ENCODE measurements at places on chromosomes 11 and 22.
A peak's percentile ranks its signal among the peaks of the same experiment; 100 is the strongest.

- ATAC-seq, result peak; percentile 55
Measured at GRCh38 chr22:23591201-23591791, 11.2 kb upstream of the IGLL1 start.

DNA sequence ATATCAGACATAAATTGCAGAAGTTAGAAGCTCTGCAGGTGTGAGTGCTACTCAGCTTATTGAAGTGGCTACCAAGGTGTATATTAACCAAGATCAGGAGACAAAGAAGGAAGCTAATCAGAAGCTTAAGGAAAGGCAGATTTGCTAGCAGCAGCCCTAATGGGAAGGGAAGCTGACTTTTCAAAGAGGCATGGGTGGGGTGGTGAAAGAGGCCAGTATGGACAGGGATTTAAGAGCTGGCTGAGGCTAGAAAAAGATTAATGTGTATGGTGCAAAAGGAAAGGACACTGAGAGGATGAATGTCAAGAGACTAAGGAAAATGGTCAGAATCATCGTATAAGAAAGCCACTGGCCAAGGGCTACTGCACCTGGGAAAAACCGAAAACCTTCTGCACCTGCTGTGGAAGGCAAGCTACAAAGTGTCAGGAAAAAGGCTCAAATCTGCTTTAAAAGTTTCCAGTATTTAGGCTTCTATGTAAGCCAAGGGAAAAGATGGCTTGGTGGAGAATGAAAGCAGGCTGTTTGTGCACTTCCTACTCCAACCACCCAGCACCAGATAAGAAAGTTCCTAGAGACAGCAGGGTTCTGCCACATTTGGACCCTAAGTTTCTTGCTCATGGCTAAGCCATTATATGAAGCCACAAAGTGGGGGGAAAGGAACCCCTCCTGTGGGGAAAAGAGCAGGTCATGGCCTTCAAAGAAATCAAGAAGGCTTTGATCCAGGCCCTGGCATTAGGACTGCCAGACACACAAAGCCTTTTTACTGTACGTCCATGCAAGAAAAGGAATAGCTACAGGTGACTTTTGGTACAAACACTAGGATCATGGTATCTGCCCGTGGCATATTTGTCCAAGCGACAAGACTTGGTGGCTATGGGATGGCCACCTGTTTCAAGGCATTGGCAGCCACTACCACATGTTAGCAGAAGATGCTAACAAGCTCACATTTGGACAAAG, 40.9 kb upstream of the GLYAT start:
- ATAC-seq, result no peak

DNA sequence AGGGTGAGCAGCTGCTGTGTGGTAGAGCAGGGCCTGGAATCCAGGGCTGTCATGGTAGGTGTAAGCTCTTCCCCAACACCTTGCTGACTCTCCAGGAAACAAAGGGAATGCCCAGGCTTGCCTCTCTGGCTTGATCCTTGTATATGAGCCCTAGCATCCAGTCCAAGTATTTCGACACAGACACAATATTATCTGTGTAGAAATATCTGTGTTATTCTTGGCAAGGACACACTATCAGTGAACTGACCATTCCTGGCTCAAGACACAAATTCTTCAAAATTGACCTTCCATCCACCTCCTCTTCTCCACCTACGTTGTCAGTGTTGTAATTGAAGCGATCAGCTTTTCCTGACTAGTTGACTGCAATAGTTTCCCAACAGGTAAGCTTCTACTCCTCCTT, 312.0 kb upstream of the NARS2 start:
- ATAC-seq, result no peak

GRCh38 chr22:49268924-49269323, 558.7 kb downstream of the BRD1 start:
- no peak for ATAC-seq

DNA sequence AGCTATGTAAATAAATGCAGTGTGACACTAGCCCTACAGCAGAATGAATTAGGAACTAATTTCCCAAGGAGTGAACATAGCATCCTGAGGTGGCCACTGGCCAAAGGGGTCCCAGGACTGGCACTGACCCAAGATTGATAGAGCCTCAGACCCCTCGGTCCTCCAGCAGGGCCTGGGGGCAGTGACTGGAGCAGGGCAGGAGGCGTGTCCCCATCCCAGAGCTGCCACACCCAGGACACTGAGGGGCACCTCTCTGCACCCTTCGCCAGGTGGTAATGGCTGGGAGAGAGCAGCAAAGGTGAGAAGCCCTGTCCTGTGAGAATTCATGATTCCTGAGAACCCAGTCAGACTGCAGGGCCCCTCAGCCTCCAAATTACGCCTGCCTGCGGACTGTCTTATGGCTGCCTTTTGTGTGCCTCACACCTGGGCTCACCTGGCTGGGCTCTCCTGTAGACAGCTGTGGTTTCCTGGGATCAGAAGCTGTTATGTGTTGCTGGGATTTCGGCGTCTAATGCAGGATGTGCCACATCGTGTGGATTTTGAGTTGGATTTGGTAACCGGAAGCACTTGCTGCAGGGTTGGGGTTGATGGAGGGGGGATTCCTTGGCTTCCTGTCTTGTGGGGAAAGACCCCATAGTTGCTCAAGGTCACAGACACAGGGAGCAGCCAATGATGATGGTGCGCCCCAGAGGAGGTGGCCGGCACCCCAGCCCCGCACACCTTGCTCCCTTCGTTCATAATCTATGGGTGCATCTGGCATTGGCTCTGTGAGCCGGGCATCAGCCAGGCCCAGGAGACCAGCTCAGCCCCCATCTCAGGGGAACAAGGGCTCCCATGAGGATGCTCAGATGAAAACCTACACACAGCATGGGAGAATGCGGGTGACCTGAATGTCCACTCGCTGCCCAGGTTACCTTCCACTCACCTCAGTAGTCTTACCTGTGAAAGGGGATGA, 582.9 kb downstream of the BRD1 start:
- ATAC-seq, result no peak
